ENCODE measurements at places on chromosomes 12 and 14. TPM values are rescaled to one million over a fixed set of nuclear protein-coding genes. Genes with fewer than 3 reads are reported as not detected.
A peak's percentile ranks its signal among the peaks of the same experiment; 100 is the strongest.

Gene AKAP3
- 2.3 TPM for total RNA-seq

Gene HOXC4
- 2.5 TPM for total RNA-seq

DNA sequence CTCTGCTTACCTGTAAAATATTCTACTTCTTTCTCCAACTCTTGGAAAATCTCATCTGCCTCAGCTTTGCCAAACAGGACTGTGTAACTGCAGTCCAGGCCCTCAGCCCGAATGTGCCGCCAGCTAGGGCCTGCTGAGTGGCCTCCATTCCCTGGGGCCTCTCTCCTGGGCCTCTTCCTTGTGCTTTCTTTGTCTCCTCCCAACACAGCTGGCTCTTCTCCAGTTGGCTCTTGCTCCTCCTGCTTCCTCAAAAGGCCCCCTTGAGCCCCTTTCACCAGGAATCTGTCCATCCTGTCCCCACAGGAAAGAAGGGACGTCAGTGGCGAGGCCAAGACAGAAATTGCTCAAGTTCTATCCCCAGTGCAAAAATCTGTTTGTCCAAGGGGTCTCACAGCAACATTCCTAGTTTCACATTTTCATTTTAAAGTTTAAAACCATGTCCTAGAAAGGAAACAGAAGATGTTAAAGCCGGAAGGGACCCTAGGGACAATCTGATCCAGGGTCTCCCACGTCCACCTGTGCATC, 713 bp downstream of the ALKBH2 start:
- DNase-seq: no peak

GRCh38 chr14:94524093-94524492, 14.8 kb upstream of the SERPINA12 start:
- DNase-seq: no peak

GRCh38 chr14:53953002-53953827, 3.4 kb downstream of the BMP4 start:
- peak; percentile 87 for DNase-seq

- no peak for DNase-seq
These were observed 29.1 kb upstream of the AEBP2 start for GRCh38 chr12:19410211-19410610.

- no peak for DNase-seq
These were observed 61.2 kb downstream of the DIO3 start for GRCh38 chr14:101622251-101623076.

- peak; percentile 97 for DNase-seq
These were observed 52.0 kb upstream of the OSBPL8 start for GRCh38 chr12:76611533-76611932.

Gene CNTN1
- total RNA-seq: not detected

- no peak for DNase-seq
These were observed 3.3 kb downstream of the FGD6 start for GRCh38 chr12:95213928-95214327.

DNA sequence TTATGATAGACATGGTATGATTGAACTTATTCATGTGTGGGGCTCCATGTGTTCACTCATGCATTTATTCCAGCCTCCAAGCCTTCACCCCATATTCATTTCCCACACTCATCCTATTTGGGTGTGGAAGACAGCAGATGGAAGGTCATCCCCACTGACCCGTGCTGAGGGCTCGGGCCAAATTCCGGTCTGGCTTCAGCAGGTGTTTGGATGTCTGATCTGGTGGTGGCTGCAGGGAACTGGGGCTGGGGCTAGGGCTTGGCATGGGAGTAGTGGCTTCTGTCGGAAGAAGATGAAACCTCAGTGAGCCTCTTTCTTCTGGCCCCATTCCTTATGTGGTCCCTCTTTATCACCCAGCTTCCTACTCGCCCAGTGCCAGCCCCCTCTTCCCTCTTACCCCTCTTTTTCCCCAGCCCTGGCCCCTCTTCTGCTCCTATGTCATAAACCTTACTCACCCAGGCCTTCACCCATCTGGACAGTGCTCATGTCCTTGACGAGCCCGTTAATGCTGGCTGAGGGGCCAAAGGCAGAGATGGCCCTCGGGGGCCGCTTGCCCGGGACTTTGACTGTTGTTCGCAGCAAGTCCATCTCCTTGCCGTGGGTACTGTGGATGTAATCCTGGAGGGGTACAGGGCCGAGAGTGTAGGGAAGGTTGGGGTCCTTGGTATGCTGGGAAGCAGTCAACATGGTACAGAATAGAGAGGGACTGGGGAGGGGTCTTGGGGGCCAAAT, 8.0 kb downstream of the AGAP2 start:
- no peak for DNase-seq

DNA sequence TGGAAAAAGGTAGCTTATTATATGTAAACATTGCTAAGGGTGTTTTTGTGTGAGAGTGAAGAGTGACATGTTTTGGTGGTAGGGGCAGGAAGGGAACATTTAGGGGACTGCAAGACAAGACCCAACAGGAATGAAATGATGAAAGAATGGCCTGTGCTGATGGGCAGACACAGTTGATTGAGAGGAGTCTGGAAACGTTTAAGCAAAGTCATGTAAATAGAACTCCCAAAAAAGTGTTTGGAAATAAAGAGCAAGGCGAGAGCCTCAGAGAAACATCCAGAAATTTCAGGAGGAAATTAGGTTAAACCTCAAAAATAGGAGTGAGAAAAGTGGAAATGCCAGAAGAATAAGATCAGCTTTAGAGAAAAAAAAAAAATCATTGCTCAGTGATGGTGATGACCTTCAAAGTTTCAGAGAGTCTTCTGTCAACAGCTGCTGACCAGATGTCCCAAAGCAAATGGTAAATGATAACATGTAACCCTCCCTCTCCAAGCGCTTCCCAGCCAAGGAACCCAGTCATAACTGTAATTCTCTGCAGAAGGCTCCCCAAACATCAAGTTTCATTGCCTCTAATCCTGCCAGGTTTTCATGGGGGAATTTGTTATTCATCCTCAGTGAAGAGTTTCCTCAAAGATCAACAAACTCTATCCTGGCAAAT, 223.2 kb upstream of the FAR2 start:
- DNase-seq: peak; percentile 87

Gene ACSM4
- total RNA-seq: not detected

Gene TTC9
- not detected for total RNA-seq

DNA sequence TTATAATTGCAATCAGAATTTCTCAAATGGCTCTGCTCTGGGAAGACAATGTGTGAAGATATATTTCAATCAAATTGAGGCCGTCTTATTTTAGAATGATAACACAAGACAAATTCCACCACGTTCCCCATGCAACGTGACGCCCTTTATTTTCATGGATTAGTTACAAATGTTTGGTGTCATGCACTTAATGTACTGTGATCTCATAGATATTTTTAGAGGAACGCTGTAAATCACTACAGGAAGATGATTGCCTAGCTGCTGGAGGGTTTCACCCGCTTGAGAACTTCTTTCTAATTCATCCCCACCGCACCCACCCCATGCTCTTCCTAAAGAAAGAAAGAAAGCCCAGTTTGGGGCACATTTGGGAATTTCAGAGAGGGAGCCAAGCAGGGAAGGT, 117.2 kb downstream of the PLXNC1 start:
- DNase-seq: no peak

DNA sequence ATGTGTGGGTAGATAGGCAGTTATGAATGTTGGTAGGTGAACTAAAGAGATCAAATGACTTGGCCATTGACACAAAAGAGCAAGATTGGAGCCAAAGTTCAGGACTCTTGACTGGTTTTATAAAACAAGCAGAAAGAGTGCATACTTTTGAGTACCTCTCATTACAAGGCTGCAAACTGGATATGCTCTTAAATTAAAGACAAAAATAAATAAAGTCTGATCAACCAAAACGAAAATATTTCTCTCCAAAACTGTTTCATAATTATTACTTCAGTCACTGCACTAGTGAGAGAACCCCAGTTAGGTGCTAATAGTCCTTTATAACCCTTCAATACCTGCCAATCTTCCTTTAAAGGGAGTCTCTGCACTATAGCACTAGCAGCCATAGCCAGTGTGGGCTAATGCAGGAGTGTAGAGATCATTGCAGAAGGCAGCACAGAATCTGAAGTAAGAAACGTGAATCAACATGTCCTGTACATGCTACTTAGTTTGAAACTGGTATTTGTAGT, 147.1 kb downstream of the FOXA1 start:
- no peak for DNase-seq

Gene SDR9C7
- total RNA-seq: not detected

- DNase-seq: no peak
These were observed 5.8 kb downstream of the PHB2 start for GRCh38 chr12:6964605-6965025.

- DNase-seq: peak; percentile 7
These were observed 599.4 kb upstream of the MDGA2 start for GRCh38 chr14:48274826-48275225.

Gene PSMC6
- total RNA-seq: 186 TPM

- DNase-seq: peak; percentile 82
These were observed 112.9 kb downstream of the HMGA2 start for GRCh38 chr12:65937161-65937641.

DNA sequence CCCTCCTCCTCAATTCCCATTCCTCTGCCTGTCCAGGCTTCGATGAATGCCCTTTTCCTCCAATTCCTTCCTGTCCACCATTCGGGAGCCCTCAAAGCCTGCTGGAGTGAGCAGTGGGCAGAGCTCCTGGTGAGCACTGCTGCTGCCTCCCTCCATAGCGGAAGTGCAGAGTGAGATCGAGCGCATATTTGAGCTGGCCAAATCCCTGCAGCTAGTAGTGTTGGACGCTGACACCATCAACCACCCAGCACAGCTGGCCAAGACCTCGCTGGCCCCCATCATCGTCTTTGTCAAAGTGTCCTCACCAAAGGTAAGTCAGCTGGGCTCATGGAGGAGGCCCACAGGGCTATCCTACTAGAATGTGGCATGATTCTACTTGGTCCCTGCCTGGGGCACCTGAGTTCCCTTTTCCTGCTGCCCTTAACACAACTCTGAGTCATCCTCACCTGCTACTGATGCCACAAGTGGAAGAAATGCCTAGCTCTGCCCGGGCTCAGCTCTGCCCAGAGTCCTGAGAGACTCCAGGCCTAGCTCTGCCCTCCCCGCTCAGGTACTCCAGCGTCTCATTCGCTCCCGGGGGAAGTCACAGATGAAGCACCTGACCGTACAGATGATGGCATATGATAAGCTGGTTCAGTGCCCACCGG, 8.0 kb downstream of the CACNB3 start:
- no peak for DNase-seq

DNA sequence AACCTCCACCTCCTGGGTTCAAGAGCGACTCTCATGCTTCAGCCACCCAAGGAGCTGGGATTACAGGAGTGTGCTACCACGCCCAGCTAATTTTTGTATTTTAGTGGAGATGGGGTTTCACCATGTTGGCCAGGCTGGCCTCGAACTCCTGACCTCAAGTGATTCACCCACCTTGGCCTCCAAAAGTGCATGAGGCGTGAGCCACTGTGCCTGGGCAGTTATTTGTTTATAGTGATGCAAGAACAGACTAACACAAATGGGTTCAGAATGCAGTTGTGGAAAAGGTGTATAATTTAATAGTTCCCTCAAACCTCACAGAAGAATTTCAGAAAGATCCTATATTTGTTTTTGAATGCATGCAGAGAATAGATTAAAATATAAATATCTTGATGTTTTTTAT, 447.1 kb downstream of the ZFP36L1 start:
- peak; percentile 12 for DNase-seq

DNA sequence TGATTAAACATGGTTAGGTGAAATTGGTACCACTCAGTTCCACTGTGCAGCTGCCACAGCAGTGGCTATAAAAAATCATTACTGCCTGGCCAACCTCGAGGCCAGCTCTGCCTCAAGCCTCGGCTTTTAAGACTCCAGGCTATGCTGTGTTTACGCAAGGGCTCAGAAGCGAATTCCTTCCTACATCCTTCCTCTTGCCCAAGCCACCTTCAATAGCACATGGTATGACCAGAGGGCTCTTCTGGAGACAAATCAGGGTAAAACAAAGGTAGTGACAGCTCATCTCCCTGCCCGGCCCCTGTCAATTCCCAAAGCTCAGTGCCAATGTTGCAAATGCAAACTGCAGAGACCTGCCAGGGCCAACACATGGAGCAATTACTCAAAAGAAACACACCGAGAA, 31.9 kb downstream of the NUAK1 start:
- DNase-seq: peak; percentile 86

All from RPMI7951 (cell line).